Kidney capillary endothelial cell (primary cell): ENCODE measurements at places on chromosomes 16 and 17.
A peak's percentile ranks its signal among the peaks of the same experiment; 100 is the strongest.

GRCh38 chr16:78494674-78495073, 395.2 kb downstream of the WWOX start:
- DNase-seq: no peak

- peak; percentile 53 for DNase-seq
These were observed at the start of gene TLCD1 for GRCh38 chr17:28726226-28726626. Gene TLCD1, minus strand, starts transcription at chr17:28726233. Its CDS starts 136 bp downstream, at chr17:28726097.

- DNase-seq: no peak
These were observed 1.5 kb upstream of the NPTX1 start for GRCh38 chr17:80477647-80478478.

DNA sequence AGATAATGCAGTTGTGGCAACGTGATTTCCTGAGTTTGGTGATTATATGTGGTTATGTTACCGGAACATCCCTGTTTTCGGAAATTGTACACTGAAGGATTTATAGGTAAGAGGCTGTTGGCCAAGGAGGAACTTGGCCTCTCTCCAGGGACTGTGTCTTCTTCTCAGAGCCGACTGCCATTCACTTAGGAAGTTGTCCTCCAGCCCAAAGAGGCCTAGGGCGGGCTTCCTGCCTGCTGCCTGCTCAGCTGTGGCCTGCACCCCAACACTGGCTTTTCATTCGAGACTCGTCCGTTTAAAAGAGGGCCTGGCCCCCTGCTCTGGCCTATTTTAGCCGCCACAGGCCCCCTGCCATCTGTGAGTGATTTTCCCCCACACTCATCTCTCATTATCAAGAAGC, 64.3 kb downstream of the ZDHHC7 start:
- no peak for DNase-seq

DNA sequence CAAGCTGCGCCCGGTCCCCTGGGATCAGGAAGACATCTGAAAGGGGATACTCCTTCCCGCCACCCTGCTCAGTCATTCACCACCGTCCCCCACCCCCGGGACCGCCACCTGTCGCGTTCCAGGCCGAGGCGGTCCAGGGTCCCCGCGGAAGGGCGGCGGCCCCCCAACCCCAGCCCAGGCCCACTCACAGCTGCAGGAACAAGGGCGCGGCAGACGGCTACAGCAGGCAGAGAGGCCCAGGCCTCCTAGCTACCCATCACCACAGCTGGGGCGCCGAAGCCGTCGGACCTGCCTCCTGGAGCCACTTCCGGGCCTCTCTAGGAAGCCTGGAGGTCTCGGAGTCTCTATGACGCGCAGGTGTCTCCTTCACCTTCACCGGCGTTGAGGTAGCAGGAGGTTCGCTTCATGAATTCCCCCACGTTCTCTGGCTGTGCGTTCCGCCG, at the start of gene SDR42E1:
SDR42E1 (minus strand) TSS at position 272 of the 443 bp plus-strand sequence. CDS start 10,612 bp downstream, outside the sequence.
- no peak for DNase-seq

DNA sequence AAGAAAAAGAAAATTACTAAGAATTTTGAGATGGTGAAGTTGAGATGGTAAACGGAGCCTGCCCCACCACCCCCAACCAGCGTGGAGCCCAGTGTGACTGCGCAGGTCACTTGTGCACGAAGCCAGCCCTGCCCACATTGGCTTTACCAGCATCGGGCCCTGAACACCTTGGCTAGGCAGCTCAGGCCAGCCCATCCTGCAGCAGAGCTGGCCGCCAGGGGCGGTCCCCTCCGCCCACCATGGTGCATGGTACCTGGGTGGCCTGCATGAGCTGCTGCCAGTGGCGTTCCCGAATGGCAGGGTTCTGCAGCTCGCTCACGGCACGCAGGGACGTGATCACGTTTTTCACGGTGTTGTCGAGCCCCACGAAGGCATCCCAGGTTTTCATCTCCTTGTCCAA, 62.7 kb downstream of the DNAH17 start:
- DNase-seq: no peak

- no peak for DNase-seq
These were observed 49.0 kb downstream of the RBFOX1 start for GRCh38 chr16:7381671-7382070.

DNA sequence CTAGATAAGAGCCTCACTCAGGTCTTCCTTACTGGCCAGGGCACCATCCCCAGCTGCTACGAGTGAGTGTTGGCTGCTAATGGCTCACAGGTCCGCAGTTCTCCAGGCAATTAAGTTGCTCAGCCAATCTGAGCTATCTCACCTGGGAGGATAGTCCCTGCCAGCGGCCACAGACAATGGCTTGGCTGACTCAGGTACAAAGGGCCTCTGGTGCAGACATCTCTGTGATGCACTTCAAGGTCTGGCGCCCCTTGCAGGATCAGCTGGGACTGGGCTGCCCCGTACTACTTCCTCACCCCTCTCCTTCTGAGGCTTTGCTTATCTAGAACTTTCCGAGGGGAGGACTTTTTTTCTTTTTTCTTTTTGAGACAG, 49.2 kb upstream of the EMP2 start:
- DNase-seq: no peak

- DNase-seq: no peak
These were observed 2.5 kb downstream of the ODAD4 start for GRCh38 chr17:41932816-41933389.

DNA sequence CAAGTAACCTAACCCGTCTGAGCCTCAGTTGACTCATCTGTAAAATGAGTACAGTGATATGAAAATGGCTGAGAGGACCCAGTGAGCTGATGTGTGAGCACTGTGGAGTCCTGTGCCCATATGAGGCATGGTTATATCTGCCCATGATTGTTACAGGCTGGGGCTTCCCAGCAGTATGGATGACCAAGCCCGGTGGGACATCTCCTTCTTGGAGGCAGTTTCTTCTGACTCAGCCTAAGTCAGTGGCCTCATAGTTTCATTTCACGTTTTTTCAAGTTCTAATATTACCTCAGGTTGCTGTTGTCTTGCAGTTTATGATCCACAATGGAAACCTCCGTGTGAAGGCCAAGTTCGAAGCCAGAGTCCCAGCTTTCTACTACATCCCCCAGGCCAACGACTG, 4.8 kb downstream of the ADAP2 start:
- DNase-seq: no peak

GRCh38 chr17:7577327-7578199, 1.9 kb upstream of the CD68 start:
- DNase-seq: no peak
